Chondrocyte (in vitro differentiated cells): ENCODE measurements at places on chromosomes 1 and 21. TPM values are rescaled to one million over a fixed set of nuclear protein-coding genes. Genes with fewer than 3 reads are reported as not detected.

DNA sequence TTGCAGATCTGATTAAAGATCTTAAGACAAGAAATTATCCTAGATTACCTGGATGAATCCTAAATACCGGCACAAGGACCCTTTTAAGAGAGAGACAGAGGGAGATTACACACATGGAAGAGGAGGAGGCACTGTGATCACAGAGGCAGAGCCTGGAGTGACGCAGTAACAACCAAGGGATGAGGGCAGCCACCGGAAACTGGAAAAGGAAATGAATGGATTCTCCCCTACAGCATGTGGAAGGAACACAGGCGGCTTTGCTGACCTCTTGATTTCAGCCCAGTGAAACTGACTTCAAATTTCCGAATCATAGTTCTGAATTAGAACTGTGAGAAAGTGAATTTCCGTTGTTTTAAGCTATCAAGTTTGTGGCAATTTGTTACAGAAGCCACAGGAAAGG, 50.2 kb upstream of the IVNS1ABP start:
- no peak for DNase-seq
- no peak overlapping the region for H3K4me3 ChIP-seq
- peaks cover 25% of the 10 kb centered on the region for H3K4me1 ChIP-seq
- H3K27me3 ChIP-seq = no peaks in the 10 kb centered on the region

- H3K4me1 ChIP-seq = peaks cover 14% of the 10 kb centered on the region
- no peak overlapping the region for H3K4me3 ChIP-seq
- peaks cover 5% of the 10 kb centered on the region for H3K36me3 ChIP-seq
- no peak for DNase-seq
- H3K27me3 ChIP-seq = no peaks in the 10 kb centered on the region
These were observed 97.7 kb downstream of the PGBD5 start for GRCh38 chr1:230328342-230329015.

DNA sequence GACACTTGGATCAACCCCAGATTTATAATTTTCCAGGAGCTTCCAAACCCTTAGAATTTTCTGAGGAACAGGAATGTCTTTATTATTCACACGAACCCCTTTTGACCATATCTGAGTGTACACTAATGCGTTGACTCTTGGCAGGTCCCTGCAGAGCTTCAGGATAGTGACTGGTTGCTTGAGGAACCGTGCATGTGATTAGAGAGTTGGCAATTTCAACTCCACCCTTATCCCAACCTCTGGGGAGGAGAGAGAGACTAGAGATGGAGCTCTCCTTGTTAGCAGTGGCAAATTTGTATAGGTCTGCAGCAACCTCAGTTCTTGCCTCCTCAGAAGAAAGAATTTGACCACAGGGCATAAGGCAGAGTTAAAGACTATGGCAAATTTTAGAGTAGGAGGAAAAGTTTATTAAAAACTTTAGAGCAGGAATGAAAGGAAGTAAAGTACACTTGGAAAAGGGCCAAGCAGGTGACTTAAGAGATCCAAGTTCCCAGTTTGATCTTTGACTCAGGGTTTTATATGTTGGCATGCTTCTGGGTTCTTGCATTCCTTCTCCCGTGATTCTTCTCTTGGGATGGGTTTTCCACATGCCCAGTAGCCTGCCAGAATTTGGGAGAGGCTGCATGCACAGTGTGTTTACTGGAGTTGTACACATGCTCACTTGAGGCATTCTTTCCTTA, 93.8 kb upstream of the ETV3 start:
- DNase-seq = no peak
- H3K27ac ChIP-seq = no peak overlapping the region
- H3K4me3 ChIP-seq = no peak overlapping the region

GRCh38 chr1:170010443-170010842, 64.1 kb downstream of the KIFAP3 start:
- peaks cover 3% of the 10 kb centered on the region for H3K4me1 ChIP-seq
- no peak overlapping the region for H3K27ac ChIP-seq
- H3K4me3 ChIP-seq = no peak overlapping the region

- H3K27me3 ChIP-seq = no peaks in the 10 kb centered on the region
- peaks cover 8% of the 10 kb centered on the region for H3K4me1 ChIP-seq
- H3K4me3 ChIP-seq = no peak overlapping the region
- no peaks in the 10 kb centered on the region for H3K36me3 ChIP-seq
- no peak overlapping the region for H3K27ac ChIP-seq
- no peak for DNase-seq
These were observed 212.7 kb downstream of the ZP4 start for GRCh38 chr1:237677979-237678378.

GRCh38 chr21:39314143-39315027, 953 bp upstream of the BRWD1 start:
- peak overlapping the region; percentile 93 for H3K4me3 ChIP-seq
- no peaks in the 10 kb centered on the region for H3K27me3 ChIP-seq
- peaks cover 25% of the 10 kb centered on the region for H3K4me1 ChIP-seq

- no peaks in the 10 kb centered on the region for H3K36me3 ChIP-seq
- no peak overlapping the region for H3K4me3 ChIP-seq
- H3K27me3 ChIP-seq = peaks cover 8% of the 10 kb centered on the region
- H3K27ac ChIP-seq = no peak overlapping the region
These were observed 171.6 kb downstream of the S1PR1 start for GRCh38 chr1:101408212-101409042.

DNA sequence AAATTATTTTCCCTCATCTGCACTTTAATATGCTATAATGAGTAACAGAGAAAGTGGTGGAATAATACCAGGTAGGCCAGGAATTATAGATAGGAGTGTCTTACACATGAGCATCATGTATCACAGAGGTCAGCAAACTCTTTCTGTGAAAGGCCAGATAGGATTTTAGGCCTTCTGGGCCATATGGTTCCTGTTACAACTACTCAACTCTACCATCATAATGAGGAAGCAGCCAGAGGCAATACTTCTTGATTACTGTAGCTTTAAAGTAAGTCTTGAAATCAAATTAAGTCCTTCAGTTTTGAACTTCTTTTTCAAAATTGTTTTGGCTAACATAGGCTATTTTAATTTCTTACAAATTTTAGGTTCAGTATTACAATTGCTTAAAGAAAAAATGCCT, 32.1 kb upstream of the IGSF3 start:
- DNase-seq = no peak
- peaks cover 9% of the 10 kb centered on the region for H3K4me1 ChIP-seq
- no peaks in the 10 kb centered on the region for H3K36me3 ChIP-seq
- no peak overlapping the region for H3K4me3 ChIP-seq
- H3K27ac ChIP-seq = no peak overlapping the region
- H3K27me3 ChIP-seq = no peaks in the 10 kb centered on the region

DNA sequence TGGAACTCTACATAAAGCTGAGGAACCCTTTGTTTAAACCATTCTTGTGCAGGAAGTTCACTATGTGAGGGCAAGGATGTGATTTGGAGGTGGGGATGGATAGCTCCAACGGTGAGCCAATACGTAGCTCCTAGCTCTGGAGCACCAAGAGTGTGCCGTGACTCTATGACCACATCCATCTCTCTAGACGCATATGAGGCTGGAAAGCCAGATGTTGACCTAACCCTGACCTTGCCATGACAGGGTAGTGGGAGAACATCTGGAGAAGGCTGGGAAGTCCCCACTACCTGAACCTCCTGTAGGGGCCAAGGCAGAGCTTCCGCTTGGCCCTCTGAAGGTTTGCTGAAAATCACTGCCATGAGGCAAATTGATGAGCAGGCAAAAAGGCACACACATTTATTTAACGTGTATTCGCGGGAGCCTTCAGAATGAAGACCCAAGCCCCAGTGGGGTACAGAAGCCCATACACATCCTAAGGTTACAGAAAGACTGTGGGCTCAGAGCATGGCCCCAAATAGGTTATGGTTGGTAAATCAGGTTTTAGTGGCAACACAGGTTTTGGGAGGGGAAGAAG, 43.4 kb downstream of the EIF2D start:
- no peak overlapping the region for H3K4me3 ChIP-seq
- H3K36me3 ChIP-seq = peaks cover 3% of the 10 kb centered on the region
- DNase-seq = no peak
- peaks cover 15% of the 10 kb centered on the region for H3K27me3 ChIP-seq

LMX1A gene
- not detected in 3 replicates for total RNA-seq
